Large intestine (tissue), 12 donors: ENCODE measurements at places on chromosomes 6 and 20. TPM values are rescaled to one million over a fixed set of nuclear protein-coding genes. Genes with fewer than 3 reads are reported as not detected.

GRCh38 chr20:15814911-15815310, 758.3 kb downstream of the KIF16B start:
- no peak for DNase-seq

- DNase-seq, result no peak
Measured at GRCh38 chr20:24773751-24774201, 175.3 kb upstream of the CST7 start.

DNA sequence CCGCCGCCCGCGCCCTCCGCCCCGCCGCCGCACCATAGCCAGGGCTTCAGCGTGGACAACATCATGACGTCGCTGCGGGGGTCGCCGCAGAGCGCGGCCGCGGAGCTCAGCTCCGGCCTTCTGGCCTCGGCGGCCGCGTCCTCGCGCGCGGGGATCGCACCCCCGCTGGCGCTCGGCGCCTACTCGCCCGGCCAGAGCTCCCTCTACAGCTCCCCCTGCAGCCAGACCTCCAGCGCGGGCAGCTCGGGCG, 1.5 kb downstream of the FOXC1 start:
- DNase-seq, result no peak

GRCh38 chr6:6436366-6436765, 115.9 kb upstream of the F13A1 start:
- no peak for DNase-seq

DNA sequence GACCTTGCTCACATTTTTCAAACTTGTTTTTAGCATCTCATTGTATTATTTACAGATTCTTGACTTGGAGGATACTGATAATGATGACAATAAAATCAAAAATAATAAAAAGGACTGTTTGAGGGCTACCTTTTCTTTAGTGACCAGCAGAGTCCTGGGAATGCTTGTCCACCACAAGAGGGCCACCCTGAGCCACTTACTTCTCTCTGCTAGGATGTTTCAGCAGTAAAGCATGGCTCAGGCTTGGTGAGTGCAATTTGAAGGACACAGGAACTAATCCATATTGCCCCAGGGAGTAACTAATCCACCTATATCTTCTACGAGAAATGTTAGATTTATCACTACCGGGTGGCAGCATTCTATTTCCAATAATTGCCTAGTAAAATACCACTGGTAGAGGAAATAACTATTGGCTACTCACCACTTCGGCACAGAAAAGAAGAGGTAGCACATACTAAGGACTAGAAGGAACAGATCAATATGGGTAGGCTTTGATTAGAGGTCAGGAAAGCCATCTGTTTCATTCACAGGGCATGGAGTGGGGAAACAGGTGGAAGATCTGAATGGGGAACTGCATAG, 5.8 kb upstream of the KIAA0408 start:
- peak; percentile 27 for DNase-seq

- no peak for DNase-seq
Measured at GRCh38 chr6:6556161-6556737, 32.3 kb upstream of the LY86 start.

DNA sequence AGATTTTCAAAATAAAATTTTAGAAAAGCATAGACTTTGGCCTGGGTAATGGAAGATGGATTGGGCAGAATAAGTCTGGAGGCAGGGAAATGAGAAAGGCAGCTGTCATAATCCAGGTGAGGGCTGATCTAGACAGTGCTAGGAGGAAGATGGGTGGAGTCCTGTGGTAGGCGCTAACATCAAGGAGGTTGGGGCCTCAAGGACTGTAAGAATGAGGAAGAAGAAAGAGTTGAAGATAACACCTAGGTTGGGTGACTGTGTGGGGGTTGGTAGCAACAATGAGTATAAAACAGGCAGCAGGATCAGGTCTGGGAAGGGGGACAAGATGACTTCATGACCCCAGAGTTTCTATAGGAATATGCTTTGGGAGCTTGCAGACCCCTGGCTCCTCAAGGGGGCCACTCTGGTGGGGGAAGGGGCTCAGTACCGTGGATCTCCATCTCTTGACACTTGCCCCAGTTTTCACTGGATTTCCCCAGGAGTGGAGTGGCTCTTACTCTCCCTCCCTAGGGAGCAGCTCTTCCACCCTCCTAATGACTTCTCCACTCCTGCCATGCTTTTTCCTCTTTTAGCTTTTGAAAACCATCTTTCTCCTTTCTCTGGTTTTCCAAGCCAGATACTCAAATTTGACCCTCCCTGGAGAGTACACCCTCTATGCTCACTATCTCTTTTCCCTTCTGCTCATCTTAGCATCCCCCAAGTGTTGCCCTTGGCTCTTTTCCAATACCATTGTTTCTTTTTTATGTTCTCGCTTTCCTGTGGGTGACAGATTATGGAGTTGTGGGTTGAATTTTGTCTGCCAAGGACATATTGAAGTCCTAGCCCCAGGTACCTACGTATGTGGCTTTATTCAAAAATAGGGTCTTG, 14.8 kb downstream of the TRIM31 start:
- peak; percentile 89 for DNase-seq

DNA sequence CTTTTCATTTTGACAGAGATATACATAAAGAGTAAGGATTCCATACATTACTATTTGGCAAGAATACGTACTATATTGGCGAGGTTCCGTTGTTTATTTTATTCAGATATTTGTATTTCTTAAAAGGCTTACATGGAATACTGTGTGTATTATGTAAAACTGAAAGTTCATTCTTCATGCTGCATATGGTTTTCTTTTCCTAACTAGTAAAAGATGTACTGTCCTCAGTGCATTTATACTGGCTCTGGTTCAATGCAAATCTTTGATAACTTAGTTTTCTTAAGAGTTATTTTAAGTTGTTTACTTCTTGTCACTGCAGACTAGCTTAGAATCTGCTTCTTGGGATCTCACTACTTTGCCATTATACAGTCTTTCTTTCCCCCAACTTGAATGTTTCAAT, 42.0 kb downstream of the ADGRB3 start:
- DNase-seq, result peak; percentile 3

- no peak for DNase-seq
Measured at GRCh38 chr20:10375191-10375590, 58.8 kb downstream of the MKKS start.

DNA sequence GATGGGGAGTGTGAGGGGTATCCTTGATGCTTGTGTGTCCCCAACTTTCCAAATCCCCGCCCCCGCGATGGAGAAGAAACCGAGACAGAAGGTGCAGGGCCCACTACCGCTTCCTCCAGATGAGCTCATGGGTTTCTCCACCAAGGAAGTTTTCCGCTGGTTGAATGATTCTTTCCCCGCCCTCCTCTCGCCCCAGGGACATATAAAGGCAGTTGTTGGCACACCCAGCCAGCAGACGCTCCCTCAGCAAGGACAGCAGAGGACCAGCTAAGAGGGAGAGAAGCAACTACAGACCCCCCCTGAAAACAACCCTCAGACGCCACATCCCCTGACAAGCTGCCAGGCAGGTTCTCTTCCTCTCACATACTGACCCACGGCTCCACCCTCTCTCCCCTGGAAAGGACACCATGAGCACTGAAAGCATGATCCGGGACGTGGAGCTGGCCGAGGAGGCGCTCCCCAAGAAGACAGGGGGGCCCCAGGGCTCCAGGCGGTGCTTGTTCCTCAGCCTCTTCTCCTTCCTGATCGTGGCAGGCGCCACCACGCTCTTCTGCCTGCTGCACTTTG, at the start of gene TNF:
Gene TNF (plus strand): TSS at position 231 of the 567 bp plus-strand sequence. CDS start 177 bp downstream, at position 408.
- no peak for DNase-seq

- no peak for DNase-seq
Measured at GRCh38 chr6:120938876-120939472, 395.3 kb downstream of the TBC1D32 start.

DNA sequence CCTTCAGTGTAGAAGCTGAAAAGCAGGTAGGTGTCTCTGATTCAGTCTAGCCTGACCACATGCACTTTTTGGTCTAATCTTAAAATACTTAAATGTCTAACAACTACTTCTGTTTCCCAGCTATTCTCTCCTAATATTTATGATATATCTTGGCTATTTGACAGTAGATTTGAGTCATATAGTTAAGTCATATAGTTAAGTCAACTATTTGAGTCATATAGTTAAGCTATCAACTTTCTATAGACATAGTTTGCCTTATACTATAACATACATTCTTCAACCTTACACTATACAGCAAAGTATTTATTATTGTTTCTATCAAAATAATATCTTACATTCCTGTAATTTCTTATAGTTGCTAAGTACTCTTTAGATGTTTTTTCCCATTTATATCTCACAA, 110.9 kb downstream of the GMDS start:
- DNase-seq, result no peak

DNA sequence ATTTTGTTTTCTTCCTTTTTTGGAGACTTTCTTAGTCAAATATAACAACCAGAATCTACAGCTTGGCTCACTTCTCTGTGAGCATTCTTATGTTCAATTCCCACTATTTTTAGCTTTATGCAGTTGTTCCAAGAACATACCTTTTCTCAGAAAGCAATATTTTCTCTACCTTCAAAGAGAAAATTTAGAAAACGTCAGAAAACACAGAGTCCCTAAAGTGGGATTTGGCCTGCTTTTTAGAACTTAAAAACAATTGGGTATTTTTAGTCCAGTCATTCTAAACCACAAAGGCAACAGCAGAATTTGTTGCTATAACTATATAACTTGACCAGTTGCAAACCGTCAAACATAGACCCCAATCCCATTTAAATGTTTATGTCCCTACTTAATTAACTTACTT, 133.1 kb downstream of the MOXD1 start:
- DNase-seq, result no peak

DNA sequence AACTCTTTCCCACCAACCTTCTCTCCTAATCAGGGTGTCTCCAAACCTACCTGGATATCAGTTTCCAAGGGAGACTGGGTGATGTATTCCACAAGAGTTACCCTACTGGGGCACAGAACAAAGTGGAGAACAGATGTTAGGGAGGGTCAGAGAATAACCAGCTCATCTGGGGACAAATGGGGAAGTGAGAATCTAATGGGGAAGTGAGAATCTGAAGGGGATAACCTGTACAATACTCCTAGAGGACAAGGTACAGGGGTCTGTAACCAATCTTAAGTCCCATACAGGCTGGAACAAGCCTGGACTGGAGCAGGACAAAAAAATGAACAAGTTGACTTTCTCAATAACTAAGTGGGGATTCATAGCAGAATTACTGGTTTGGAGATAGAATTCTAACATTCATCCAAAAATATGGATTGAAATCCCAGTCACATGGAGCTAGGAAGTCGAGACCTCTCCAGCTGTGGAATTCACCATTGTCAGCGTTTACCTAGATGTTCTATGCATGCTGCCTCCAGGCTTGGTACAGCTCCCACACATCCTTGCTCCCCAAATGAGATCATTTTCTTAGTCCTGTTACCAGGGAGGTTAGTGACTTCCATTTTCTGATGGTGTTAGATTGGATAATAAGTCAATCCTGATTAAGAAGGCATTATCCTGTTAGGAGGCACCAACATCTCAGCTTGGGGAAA, 214.8 kb upstream of the MOCS1 start:
- DNase-seq, result no peak

- no peak for DNase-seq
Measured at GRCh38 chr6:113647143-113647889, 209.8 kb upstream of the MARCKS start.

GRCh38 chr6:106339334-106340029, 13.9 kb upstream of the ATG5 start:
- DNase-seq, result peak; percentile 65

DNA sequence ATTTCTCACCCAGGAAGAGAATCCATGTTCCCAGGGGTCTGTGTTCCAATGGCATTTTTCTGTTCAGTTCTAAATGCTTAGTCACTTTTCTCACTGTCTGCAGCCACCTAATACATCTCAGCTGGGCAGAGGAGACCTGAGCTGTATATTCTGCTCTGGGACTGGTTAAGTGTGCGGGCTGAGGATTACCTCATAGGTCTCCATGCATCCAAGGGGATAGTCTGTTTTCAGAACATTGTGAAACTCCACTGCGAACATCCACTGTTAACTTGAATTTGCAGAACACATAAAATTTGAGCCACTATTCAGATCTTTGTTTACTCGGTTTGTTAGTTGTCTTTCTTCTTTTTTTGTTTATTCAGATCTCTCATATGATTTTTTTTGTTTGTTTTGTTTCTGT, 947.1 kb downstream of the TFAP2A start:
- no peak for DNase-seq

DNA sequence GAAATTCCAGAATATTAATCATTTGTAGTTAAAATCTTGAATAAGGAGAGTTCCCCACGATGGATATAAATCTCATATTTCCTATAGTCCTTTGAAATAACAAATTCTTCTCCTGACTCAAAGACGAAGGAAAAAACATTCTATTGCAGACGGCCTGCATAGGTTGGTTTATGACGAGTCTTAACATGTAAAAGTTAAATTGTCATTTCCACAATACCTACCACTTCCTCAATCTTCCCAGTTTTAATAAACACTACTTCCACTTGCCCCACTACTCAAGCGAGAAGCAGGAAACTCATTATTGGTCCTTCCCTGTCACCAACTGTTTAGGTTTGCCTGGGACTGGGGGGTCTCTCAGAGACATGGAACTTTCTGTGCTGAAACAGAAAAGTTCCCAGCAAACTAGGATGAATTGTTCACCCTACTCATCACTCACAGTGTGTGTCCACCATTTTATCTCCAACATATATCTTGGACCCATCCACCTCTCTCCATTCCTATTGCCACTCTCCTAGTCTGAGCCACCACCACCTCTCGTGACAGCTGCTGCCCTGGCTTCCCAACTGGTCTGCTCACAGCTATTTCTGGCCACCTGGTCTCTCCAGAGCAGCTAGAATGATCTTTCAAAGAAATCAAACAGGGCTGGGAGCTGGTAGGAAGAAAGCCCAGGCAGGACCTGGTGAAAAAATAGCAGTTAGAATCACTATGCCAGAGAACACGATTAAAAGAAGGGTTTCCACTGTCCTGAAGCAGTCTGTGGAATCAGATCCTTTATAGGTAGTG, 15.1 kb upstream of the ZSCAN9 start:
- no peak for DNase-seq

- no peak for DNase-seq
Measured at GRCh38 chr6:45791211-45792168, 224.2 kb downstream of the CLIC5 start.

- DNase-seq, result no peak
Measured at GRCh38 chr6:166830185-166830890, 126.0 kb downstream of the RNASET2 start.

- no peak for DNase-seq
Measured at GRCh38 chr20:13042458-13042794, 33.7 kb downstream of the SPTLC3 start.

GRCh38 chr6:49342410-49342809, 120.6 kb downstream of the MMUT start:
- no peak for DNase-seq

- DNase-seq, result no peak
Measured at GRCh38 chr6:146593986-146594385, 4.8 kb upstream of the ADGB start.

Gene TNFRSF6B
- polyA plus RNA-seq, result 1.9 TPM

Gene KCNK5
- polyA plus RNA-seq, result 31.4 TPM

Gene BPIFB2
- not detected for polyA plus RNA-seq

Gene CGA
- polyA plus RNA-seq, result 0.04 TPM

Gene TBC1D32
- 13.3 TPM for polyA plus RNA-seq

Gene IL17A
- 0.78 TPM for polyA plus RNA-seq

Gene TRMT6
- polyA plus RNA-seq, result 10.6 TPM

Gene RBCK1
- polyA plus RNA-seq, result 86.9 TPM

Gene SLC32A1
- 0.03 TPM for polyA plus RNA-seq

Gene ABCC10
- 32.7 TPM for polyA plus RNA-seq

Gene PGBD1
- polyA plus RNA-seq, result 5.0 TPM

Gene NEURL2
- 15.6 TPM for polyA plus RNA-seq

Gene CHD6
- 24.0 TPM for polyA plus RNA-seq

Gene SLC17A1
- polyA plus RNA-seq, result 0.09 TPM

Gene YWHAB
- polyA plus RNA-seq, result 152 TPM

Gene MYH7B
- 0.46 TPM for polyA plus RNA-seq

Gene HLA-DPA1
- polyA plus RNA-seq, result 163 TPM

Gene SFTA2
- 0.70 TPM for polyA plus RNA-seq

Gene PHF20
- polyA plus RNA-seq, result 23.6 TPM

Gene TREML4
- polyA plus RNA-seq, result not detected

Gene TCF15
- polyA plus RNA-seq, result 0.64 TPM
